ENCODE measurements at places on chromosomes 1 and 21.

GRCh38 chr1:187034501-187034900, 205.8 kb downstream of the PLA2G4A start:
- DNase-seq: no peak

DNA sequence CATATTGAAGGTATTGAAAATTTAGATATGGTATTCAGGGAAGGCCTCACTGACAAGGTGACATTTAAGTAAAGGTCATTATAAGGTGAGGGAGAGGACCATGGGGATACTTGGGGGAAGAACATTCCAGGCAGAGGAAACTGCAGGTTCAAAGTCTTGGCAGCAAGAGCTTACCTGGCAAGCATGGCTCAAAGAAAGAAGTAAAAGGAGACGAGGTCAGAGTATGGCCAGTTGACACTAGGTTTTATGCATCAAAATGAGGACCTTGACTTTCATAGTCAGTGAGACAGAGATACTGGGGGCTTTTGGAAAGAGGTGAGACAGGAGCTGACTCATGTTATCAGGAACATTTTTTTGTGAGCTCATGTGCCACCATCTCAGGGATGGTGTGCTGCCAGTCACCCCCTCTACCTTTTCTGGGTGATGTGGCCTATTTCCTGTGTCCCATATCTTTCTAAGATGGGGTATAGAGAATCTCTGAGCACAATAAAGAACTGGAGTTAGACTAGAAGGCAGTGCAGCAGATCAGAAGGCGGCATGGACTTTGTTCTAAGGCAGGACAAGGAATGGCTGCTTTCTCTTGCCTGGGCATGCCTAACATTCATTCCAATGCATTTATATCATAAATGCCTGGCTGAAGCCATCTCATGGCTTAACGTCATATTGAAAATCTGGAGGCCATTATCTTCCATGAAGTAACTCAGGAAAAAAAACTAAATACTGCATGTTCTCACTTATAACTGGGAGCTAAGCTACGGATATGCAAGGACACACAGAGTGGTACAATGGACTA, 406.7 kb downstream of the NTNG1 start:
- no peak for DNase-seq

GRCh38 chr1:33288976-33289857, 31.7 kb downstream of the A3GALT2 start:
- DNase-seq: no peak

DNA sequence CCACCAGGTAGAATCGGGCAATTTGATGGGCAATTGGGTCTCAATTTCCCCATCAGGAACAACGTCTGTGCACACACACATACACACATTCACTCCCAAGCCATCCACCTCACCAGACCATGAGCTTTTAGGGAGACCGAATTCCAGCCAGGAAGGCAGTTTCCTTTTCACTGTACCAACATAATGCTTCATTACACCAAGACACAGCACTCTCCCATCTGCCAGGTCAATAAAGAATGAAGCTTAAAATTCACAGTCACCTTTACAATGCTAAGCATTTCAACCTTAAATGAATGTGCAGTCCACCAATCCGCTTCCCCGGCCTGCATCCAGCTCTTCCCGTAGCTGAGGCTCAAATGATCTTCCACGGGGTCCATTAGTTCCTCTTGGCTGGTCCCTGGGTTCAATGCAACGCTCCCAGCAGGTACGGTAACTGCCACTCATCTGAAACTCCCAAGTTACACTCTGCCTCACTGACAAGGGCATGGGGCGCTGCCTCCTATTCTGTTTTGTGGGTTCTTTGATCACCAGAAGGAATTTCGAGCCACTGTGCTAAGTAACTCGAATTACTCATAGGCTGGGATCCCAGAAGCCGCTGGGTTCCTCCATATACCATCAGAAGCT, 105.0 kb downstream of the SIM2 start:
- no peak for DNase-seq

All from NCI-H510A (cell line).